ENCODE measurements at places on chromosomes 2 and 18. TPM values are rescaled to one million over a fixed set of nuclear protein-coding genes. Genes with fewer than 3 reads are reported as not detected.

CNTNAP5 gene
- total RNA-seq, result 0.14 TPM

IL36A gene
- total RNA-seq, result 0.99 TPM

CYRIA gene
- total RNA-seq, result 4.0 TPM

GALR1 gene
- 0.05 TPM for total RNA-seq

VWC2L gene
- not detected for total RNA-seq

RNMT gene
- total RNA-seq, result 25.8 TPM

Measured in thymus (tissue), 14 donors.